Caudate nucleus (tissue), 63 donors: ENCODE measurements at places on chromosomes 11 and 22.

DNA sequence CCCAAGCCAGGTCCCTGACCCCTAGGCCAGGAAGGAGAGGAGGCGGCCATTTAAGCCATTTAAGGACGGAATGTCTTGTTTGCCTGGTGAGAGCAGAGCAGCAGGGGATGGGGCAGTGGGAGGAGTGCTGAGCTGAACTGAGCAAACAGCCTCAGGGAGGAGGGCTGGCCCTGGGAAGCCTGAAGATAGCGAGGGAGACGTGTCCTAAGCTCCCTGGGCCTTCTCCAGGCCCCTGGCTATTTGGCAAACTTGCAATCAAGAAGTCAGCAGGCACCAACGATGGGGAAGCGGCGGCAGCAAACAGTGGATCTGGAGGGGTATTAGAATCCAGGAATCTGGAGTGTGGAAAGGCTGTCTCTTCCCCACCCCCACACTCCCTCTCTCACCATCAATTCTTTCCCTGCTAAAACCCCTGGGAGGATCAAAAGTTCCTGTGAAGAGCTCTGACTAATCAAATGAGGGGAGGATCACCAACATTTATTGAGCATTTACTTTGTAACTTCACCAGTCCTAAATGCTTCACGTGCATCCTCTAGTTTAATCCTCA is 8.8 kb downstream of the BCL9L start:
- no peak for DNase-seq

DNA sequence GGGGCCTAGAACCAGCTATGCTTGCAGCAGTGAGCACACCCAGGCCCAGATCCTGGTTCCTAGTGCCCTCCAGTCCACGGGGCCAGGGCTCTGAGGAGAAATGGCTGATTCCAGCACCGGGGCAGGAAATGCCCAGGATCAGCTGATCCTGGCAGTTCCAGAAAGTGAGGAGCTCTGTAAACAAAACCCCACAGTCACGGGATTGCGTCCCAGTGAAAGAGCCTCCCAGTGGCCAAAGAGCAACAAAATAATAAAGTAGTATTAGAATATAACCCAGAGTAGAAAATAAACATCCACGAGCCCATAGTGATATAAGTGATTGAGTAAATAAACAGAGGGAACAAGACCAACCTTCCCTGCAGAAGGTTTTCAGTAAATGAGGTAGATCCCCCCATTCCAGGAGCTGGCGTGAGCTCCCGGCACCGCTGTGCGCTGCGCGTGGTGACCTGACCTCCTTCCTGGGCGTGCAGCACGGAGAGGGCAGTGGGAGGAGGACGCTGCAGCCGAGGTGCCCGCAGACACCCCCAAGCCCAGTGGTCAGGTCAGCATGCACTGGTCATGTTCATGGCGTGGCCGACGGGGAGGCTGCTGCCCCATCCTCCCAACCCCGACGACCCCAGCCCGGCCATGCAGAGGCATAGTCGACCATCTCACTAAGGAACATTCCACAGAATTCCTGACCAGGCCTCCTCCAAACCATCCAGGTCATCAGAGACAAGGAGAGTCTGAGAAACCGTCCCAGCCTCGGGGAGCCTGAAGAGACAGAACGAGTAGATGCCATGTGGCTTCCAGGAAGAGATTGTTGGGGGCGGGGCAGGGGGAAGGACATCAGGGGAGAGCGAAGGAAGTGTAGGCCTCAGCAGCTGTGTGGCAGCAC is 19.8 kb downstream of the PTDSS2 start:
- DNase-seq = peak; percentile 69

- no peak for DNase-seq
These were observed 56.0 kb downstream of the GLYATL2 start for GRCh38 chr11:58788355-58789023.

GRCh38 chr22:32329202-32329645 is 28.4 kb upstream of the RFPL3 start:
- no peak for DNase-seq

DNA sequence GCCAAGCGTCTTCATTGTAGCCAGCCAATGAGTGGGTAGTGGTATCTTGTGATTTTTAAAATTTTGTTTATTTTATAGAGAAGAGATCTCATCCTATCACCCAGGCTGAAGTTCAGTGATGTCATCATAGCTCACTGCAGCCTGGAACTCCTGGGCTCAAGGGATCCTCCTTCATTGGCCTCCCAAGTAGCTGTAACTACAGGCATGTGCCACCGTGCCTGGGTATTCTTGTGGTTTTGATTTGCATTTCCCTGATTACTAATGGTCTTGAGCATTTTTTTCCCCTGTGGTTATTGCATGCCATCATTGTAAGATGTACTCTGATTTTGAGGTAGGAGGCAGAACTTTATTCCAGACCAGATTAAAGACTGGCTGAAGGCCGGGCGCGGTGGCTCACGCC is 2.4 kb upstream of the DENND6B start:
- DNase-seq = no peak

DNA sequence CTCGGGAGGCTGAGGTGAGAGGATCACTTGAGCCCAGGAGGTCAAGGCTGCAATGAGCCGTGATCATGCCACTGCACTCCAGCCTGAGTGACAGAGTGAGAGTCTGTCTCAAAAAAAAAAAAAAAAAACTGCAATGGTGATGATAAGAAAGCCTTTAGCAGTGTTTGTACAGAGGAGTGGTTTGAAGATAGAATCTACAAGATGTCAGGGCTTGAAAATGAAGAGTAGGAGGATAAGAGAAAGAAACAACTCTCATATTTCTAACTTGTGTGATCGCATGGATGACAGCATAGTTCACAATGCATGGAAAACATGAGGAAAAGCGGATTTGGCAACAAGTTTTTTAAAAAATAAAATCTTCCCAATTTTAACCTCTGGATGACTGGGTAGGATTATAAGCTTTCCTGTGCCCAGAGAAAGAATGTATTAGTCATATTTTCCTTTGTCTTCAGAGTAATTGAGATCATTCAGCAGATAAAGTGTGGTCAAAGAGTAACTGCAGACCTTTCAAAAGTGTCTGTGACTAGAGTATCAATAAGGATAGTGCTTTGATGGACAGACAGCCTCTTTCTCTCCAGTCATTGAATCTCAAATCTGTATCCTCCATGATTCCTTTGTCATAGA is 328.1 kb downstream of the CASP12 start:
- DNase-seq = no peak

- DNase-seq = no peak
These were observed 26.7 kb upstream of the FBLN1 start for GRCh38 chr22:45475851-45476514.

GRCh38 chr11:86288776-86289507 is 13.1 kb upstream of the HIKESHI start:
- DNase-seq = no peak

- no peak for DNase-seq
These were observed 137.8 kb upstream of the UBASH3B start for GRCh38 chr11:122517403-122518379.

DNA sequence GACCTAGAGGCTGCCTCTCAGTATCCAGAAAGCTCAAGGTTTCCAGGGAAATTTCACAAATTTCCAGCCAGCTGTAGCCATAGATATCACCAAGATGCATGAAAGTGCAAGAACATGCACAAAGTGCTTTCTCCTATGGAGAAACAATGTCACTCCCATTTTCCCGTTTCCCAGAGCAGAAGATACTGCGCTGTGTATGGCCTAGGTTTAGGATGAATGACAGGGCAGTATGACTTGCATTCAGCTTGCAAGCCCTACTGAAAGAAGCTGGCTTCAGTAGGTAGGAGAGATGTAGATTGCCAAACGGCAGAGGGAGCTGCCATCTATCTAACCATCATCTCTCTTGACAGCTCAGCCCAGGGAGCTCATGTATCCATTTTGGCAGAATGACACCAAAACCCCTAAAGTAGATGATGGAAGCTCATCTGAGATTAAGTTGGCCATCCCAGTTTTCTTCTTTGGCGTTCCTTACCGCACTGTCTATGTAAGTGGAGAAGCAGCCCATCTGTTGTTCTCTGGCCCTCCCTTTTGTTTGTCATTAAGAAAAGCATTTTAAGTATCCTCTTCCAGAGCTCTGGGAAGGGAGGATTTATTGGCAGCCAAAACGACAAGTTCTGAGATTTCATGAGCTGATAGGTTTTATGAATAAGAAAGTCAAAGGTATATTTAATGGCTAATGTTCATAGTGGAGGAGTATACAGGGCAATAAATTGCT is 4.6 kb downstream of the TECTA start:
- no peak for DNase-seq

- DNase-seq = no peak
These were observed 26.8 kb downstream of the CADM1 start for GRCh38 chr11:115477410-115477809.

GRCh38 chr11:1968454-1969002 is 21.4 kb downstream of the MRPL23 start:
- no peak for DNase-seq

DNA sequence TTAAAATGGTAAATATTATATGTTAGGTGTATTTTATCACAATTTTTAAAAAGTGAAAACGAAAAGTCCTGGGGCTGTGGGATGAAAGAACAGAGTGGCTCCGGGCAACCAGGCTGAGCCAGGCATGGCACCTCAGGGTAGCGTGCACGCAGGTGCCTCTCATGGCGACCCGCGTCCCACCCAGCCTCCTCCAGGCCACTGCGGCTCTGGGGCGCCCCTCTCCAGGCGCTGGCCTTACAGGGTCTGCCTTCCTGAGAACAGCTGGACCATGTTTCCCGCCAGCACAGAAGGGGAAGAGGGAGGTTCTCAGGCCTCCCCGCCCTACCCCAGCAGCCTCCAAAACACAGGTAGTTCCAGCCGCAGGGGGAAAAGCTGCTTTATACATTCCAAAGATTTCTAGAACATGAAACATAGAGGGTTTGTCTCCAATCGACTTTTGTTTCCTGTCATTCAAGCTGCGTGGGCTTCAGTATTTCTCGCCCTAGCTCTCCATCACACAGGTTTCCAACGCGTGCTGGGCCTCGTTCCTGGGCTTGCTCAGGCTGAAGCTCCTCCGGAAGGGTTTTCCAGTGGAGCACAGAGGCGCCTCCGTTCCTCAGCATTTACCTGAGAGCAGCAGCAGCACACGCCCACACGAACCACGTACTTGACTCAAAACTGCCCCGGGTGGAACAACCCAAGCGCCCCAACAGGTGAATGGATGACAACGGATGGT is 10.5 kb downstream of the EHD1 start:
- DNase-seq = no peak

DNA sequence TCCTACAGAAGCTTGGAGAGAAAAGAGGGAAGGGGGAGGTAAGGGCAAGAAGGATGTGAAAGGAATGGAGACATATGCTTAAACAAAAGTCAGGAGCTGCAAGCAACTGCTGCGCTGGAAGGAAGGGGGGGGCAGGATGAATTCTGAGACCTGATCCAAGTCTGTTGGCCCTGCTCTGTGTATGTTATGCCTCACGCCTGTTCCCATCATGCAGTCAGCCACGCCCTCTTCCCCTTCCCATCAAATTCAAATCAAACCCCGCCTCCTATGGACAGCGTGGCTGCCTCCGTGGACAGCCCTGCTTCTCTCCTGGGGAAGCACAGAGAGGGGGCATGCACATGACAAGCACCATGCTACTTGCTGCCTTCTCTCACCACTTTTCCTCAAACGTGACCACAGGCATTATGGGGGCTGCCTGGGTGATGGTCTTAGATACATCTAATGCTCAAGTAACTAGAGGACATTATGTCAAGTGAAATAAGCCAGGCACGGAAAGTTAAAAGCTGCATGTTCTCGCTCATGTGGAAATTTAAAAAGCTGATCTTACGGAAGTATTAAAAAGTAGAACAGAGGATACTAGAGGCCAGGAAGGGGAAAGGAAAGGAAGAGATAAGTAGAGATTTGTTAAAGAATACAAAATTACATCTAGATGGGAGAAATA is 45.8 kb upstream of the CYP2D6 start:
- no peak for DNase-seq

DNA sequence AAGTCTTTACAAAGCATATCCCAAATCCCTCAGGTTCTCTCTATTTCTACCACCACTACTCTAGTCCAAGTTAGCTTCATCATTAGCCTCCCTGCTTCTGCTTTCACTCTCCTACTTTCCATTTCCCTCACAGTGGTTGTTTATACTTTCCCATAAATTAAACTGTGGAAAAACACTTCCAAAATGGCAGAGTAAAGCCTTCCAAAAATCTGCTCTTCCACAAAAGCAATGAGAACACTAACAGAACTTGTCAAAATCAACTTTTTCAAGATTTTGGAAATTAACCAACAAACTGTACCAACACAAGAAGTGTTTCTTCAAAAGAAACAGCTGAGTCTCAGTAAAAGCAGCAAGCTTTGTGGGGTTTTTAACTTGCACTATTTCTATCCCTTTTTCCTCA is 71.8 kb downstream of the TTC28 start:
- DNase-seq = no peak

DNA sequence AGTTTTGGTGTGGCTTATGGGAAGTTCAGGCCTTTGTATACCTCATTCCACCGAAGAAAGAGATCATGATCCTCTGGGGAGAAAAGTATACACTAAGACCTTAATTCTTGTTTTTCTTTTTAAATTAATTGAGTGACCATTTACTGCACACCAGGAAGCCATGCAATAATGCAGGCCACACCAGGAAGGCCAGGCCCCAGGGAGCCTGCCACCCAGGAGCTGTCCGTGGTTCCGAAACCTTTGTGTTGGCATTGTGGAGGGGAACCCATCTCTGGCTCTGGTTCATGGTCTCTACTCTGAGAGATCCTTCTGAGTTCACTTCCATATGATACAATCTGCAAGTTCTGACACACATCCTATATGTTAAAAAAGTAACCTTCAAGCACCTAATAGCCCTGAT is 291.8 kb downstream of the MIAT start:
- DNase-seq = no peak

GRCh38 chr22:36362932-36363331 is 24.8 kb downstream of the MYH9 start:
- no peak for DNase-seq

GRCh38 chr11:61146416-61146815 is 14.8 kb downstream of the VPS37C start:
- DNase-seq = no peak

GRCh38 chr11:60927061-60927592 is 2.9 kb downstream of the TMEM132A start:
- DNase-seq = no peak

DNA sequence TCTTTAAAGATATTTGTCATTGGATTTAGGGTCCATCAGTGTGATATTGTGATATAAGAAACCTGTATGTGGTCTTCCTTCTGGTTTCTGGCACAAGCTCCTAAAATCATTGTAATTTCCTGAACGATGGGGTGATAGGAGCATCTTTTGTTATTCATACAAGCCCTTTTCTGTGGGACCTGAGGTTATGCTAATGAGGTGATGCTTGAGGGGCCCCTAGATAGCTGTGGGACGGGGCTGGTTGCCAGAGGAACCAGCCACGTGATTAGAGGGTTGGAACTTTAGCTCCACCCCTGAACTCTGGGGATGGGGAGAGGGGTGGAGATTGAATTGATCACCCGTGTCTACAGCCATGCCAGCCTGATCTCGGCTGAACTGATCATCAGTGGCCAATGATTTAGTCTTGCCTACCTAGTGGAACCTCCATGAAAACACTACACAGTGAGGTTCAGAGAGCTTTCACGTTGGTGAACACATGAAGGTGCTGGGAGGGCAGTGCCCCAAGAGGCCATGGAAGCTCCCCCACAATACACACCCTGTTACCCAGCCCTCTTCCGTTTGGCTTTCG is 62.8 kb downstream of the BCR start:
- DNase-seq = no peak
